ENCODE measurements at places on chromosomes 5 and 9.

DNA sequence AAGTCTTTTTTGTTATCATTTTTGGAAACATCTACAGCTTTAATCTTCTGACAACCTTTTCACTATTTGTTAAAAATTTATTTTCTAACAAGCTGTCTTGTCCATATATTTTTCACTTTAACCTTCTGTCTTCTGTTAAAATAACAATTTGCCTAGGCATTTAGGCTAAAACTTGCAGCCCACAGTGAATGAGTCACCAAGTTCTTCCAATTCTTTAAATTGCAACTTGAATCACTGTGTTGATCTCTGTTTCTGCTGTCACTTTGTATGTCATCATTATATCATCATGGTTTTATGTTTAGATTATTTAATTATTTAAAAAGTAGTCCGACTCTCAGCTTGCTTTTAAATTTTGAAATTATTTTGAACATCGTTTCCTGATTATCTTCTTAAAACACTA lies 473.8 kb upstream of the PTPRD start:
- no peak for DNase-seq

DNA sequence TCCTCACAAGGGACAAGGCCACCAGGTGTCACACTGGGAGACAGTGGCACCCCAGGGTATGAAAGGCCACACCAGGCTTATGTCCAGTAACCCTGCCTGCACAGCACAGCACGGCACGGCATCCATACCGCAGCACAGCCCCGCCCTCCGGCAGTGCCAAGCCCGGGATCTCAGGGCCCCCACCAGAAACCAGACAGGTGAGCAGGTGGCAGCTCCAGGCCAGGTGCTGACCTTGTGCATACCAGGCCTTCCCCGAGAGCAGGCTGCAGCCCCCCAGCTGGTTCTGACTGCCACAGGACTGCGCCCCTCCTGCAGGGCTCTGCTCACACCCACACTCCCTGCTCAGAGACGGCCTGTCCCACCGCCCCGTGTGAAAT lies 56.5 kb downstream of the ADAMTS2 start:
- no peak for DNase-seq

DNA sequence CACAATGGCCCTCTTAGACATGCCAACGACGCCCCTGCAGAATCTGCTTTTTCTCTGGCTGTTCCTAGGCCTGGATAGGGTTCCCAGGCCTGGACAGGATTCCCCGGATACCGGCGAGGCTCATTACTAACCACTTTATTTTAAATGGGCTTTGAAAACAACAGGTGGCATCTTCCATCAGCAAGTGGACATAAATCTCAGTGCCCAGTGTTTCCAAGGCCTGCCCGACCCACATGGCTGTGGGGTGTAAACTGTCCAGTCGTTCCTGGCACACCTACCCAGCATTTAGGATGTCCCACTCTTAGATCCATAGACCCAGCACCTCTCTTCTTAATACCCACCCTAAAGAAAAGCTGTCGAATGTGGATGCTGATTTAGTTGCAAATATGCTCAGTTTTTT lies 896 bp downstream of the CMBL start:
- no peak for DNase-seq

- DNase-seq = no peak
Measured at GRCh38 chr9:95954940-95955339, 79.4 kb downstream of the ERCC6L2 start.

- DNase-seq = no peak
Measured at GRCh38 chr9:98083061-98083501, 26.5 kb downstream of the NANS start.

DNA sequence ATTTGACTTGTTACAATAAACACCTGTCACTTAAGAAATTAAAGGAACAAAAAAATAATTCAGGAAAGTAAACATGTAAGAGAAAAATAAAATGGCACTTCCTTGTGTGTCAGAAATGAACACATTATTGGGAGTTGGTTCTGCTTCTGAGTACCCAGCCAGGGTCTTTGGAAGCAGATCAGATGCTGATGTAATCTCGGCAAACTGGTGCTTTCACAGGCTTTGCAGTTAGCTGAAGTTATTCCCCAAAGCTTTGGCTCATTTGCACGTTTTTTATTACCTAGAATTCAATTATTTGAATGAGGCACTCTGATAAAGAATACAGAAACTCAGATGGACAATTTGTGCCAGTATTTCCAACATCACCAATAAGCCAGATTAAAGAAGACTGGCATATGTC lies 10.9 kb downstream of the CDH18 start:
- no peak for DNase-seq

GRCh38 chr5:41510176-41510831 lies at the start of gene PLCXD3:
Gene PLCXD3, minus strand, starts transcription at chr5:41510601. Its CDS starts 75 bp downstream, at chr5:41510526.
- no peak for DNase-seq
